ENCODE measurements at places on chromosomes 12 and 14. TPM values are rescaled to one million over a fixed set of nuclear protein-coding genes. Genes with fewer than 3 reads are reported as not detected.

- H3K4me3 ChIP-seq, result no peak overlapping the region
- no peaks in the 10 kb centered on the region for H3K36me3 ChIP-seq
- DNase-seq, result no peak
- H3K27me3 ChIP-seq, result no peaks in the 10 kb centered on the region
- no peaks in the 10 kb centered on the region for H3K4me1 ChIP-seq
Measured at GRCh38 chr12:117388951-117389446, 27.6 kb upstream of the NOS1 start.

DNA sequence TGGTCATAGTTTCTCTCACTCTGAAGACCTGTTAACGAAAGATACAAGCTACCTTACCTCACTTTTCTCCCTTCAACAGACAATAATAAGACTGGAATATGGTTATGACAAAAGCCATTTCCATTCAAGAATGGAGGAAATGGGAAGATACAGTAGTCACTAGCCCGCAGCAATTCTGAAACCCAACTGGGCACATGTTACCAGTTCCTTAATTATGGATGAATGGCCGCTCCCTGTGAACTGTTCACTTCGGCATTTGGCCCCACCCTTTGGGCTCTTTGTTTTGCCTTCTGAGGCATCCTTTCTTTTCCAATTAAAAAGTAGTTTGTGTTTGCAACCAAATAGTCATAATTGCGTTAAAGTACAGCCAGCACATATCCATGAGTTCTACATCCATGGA, 19.0 kb downstream of the TRHDE start:
- H3K4me3 ChIP-seq, result no peak overlapping the region
- DNase-seq, result no peak
- no peaks in the 10 kb centered on the region for H3K27me3 ChIP-seq
- H3K4me1 ChIP-seq, result no peaks in the 10 kb centered on the region

- DNase-seq, result no peak
- H3K27ac ChIP-seq, result no peak overlapping the region
- H3K4me1 ChIP-seq, result no peaks in the 10 kb centered on the region
- H3K27me3 ChIP-seq, result peaks cover 10% of the 10 kb centered on the region
Measured at GRCh38 chr12:52831251-52831650, 2.9 kb downstream of the KRT79 start.

The OVCH1 gene
- not detected for total RNA-seq

The ADSS1 gene
- 0.18 TPM for total RNA-seq
